Upper lobe of right lung (tissue), 1 donor: ENCODE measurements at places on chromosomes 1 and 21. TPM values are rescaled to one million over a fixed set of nuclear protein-coding genes. Genes with fewer than 3 reads are reported as not detected.
A peak's percentile ranks its signal among the peaks of the same experiment; 100 is the strongest.

E2F2 gene
- total RNA-seq, result 0.32 TPM

AMY1C gene
- total RNA-seq, result 8.7 TPM

DNA sequence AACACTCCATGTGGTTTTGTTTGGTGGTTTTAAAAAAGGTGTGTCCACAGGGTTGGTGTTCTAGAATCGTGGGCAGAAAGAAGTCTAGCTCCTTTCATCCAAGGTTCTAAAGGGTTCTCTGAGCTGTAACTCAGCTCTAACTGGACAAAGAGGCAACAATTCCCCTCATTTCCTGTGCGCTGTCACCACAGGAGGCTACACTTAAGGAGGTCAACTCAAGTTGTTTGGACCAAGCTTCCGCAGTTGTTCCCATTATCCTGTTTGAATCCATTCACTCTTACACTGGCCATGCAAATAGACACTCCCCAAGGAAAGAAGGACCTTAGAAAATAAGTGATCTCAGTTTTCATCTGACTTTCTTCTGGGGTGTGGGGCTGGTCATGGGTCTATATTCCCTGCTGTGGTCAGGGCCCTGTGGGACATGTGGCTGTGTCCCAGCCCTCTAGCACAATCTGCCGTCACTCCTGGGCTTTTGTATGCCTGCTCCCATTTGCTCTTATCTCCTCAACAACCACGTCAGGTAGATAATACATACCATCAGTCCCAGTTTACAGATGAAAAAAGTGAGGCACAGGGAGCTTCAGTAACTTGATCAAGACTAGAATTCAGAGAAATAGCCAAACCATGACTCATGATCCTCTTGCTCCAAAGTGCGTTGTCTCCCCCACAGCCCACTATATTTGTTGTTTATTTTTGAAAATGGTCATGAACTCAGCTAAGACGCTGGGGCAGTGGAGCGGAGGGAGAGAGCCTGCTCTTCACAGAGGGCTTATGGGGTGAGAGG is 103.6 kb downstream of the RHOU start:
- no peaks in the 10 kb centered on the region for H3K36me3 ChIP-seq
- H3K27ac ChIP-seq, result peak overlapping the region; percentile 75
- DNase-seq, result no peak
- H3K4me1 ChIP-seq, result peaks cover 22% of the 10 kb centered on the region

DNA sequence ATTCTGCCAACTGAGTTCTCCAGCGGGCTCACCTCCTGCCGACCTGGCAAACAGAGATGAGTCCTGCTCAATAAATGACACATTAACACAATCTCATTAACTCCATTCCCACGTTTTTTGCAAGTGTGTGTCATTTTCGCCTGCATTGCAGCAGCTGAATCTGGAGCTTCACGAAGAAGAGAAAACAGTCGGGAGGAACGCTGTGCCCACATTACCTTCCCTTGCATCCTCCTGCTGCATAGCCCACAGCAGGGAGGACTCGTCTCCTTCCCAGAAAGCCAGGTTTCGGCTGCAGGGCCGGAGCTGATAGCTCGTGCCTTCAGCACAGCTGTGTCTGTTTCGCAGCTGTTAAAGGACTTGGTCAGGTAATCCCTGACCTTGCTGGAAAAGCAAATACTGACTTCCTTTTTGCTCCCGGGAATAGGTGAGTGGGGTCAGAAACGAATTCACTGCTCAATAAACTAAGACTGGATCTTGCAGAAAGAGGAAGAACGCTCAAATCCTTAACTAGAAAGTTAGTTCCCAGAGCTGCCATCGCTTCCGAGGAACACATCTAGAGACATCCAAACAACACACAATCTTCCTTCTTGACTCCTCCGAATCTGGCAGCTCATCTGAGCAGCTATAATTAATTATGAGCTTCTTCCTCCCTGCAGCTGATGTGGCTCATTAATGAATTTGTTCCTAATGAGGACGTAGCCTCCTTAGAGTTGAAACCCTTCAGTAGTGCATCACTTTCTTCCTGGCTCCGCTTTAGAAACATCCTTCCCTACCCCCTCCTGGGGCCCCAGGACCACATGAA is 33.0 kb downstream of the KANK4 start:
- H3K36me3 ChIP-seq, result no peaks in the 10 kb centered on the region
- no peaks in the 10 kb centered on the region for H3K27me3 ChIP-seq
- no peak overlapping the region for H3K4me3 ChIP-seq
- no peak overlapping the region for H3K27ac ChIP-seq
- DNase-seq, result no peak
- H3K4me1 ChIP-seq, result peaks cover 5% of the 10 kb centered on the region
